T follicular helper cell (primary cell): ENCODE measurements at places on chromosomes 16 and 17.

DNA sequence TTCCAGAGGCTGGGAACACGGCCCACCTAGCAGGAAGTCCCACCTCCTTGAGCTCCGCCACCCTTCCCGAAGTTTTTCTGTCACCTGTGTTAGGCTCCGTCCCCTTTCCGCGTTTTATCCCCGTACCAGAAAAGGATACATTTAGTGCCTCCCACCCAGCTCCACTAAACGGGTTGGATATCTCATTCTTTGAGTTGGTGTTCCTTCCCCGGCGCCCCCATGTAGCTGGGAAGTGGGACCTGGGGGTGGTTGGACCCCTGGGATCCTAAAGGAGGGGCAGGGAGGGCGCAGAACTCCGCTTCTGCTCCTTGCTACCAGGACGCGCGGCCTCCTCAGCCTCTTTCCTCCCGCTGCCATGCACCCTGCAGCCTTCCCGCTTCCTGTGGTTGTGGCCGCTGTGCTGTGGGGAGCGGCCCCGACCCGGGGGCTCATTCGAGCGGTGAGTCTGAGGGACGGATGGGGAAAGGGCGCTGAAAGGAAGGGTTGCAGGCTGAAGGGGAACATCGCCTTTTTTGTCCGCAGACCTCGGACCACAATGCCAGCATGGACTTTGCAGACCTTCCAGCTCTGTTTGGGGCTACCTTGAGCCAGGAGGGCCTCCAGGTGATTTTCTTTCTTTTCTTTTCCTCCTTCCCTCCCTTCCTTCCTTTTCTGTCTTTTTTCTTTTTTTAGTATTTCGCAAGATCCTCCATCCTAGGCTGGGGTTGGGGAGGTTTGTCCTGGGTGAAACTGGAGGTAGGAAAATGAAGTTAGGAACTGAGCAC lies 669 bp downstream of the RNF167 start:
- DNase-seq: peak; percentile 22

DNA sequence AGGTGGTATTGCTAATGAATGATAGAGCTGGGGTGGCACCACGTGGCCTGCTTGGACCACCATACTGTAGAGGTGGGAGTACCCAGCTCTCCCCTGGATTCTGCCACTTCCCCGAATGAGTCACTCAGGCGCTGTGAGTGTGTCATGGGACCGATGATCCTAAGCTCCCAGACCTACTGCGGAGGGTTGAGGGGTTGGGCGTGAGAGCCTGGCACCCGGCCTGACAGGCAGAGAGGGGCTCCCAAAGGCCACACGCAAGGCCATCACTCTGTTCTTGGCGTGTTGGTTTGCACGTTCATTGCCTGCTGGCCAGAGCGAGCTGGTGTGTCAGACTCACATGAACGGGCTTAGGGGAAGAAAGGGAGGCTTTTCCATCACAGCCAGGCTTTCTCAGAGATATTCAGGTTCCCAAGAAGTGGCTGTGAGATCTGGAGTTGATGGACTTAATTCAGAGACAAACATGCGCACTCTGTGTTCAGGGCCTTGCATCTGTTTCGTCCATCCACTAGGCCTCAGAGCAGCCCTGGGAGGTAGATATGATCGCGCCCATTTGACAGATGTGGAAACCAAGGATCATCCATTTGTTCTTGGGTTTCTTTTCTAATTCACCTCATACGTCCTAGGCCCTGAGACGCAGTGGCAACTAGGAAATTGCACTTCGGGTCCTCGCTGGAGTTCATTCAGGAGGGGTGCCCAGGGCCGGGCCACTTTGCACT lies 41.4 kb downstream of the CMIP start:
- no peak for DNase-seq

- DNase-seq: no peak
These were observed 15.6 kb downstream of the ZNF469 start for GRCh38 chr16:88398170-88398873.

DNA sequence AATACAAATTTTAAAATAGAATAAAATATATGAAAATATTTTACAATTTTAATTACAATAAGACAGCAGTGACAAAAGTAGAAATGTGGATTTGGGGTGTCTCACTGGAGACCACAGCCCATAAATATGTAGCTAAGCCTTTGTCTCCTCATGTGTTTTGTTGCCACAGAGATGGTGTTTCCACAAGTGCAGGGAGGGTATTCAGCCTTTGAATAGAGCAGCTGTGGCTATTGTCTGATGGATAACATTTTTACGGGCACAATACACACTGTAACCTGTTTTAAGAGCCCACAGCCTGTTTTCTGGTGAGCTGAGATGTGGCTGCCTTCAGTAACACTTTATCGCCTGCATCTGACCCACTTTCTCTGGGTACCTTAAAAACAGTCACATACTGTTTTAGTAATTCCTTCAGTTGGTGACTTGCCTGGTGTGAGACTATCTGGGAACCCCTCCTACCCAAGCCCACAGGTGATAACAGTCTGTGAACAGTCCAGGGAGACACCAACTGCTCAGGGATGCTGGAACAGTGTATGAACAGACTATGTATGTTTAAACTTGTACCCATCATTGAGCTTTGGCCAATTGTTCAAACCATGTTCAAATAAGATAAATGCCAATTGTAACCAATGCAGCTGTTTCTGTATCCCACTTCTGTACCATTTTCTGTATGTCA lies 7.8 kb upstream of the AHSP start:
- no peak for DNase-seq

DNA sequence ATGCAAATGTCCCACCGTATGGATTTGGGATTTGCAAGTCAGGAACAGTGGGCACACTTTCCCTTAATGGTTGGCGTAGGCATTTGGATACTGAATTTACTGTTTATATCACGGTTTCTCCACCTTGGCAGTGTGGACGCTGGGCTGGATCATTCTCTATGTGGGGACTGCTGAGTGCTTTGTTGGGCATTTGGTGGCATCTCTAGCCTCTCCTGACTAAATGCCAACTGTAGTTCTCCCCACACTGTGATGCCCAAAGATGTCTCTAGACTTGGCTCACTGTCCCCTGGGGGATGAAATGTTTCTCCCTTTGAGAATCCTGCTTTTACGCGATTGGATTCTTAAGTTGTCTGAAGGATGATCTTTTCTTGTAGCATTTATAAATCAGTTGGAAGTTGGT lies 49.0 kb downstream of the RBFOX1 start:
- no peak for DNase-seq

- DNase-seq: no peak
These were observed 122.6 kb upstream of the HS3ST2 start for GRCh38 chr16:22691335-22691734.

GRCh38 chr17:78038748-78039288 lies 80.3 kb downstream of the TNRC6C start:
- no peak for DNase-seq

- DNase-seq: no peak
These were observed 25.6 kb upstream of the TAC4 start for GRCh38 chr17:49873466-49873865.

DNA sequence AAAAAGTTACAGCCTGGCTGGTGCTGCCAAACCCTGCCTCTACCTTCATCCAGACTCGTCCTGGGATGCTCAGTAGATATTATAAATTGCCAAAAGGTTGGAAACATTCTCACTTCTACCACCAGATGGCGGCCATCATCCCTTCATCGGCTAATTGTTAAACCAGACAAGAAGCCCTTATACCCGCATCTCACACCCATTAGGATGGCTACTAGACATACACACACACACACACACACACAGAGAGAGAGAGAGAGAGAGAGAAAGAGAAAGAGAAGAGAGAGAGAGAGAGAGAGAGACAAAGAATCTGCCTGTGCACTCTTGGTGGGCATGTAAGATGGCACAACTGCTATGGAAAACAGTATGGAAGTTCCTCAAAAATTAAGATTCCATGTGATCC lies 15.0 kb upstream of the SCIMP start:
- DNase-seq: peak; percentile 47

- no peak for DNase-seq
These were observed 110.5 kb downstream of the RBFOX1 start for GRCh38 chr16:7443142-7443541.

DNA sequence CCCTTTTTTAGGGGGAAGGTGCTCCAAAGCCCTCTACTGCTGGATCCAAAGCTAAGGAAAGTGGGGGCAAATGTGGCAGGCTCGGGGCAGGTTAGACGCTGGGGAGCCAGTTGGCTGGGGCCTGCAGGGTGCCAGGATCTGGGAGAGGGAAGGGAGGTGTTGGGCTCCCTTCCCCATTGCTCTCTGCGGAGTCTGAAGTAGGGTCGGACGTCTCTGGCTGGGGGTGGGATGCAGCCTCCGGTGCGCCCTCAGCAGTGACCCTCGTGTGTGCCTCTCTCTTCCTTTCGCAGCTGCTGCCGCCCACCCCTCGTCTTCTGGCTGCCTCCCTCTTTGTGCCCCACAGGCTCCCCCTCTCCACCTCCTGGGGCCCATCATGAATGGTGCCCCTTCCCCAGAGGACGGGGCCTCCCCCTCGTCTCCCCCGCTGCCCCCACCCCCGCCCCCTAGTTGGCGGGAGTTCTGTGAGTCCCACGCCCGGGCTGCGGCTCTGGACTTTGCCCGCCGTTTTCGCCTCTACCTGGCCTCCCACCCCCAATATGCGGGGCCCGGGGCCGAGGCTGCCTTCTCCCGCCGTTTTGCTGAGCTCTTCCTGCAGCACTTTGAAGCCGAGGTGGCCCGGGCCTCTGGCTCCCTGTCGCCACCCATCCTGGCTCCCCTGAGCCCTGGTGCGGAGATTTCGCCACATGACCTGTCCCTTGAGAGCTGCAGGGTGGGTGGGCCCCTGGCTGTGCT lies 2.2 kb downstream of the SH2B1 start:
- no peak for DNase-seq

DNA sequence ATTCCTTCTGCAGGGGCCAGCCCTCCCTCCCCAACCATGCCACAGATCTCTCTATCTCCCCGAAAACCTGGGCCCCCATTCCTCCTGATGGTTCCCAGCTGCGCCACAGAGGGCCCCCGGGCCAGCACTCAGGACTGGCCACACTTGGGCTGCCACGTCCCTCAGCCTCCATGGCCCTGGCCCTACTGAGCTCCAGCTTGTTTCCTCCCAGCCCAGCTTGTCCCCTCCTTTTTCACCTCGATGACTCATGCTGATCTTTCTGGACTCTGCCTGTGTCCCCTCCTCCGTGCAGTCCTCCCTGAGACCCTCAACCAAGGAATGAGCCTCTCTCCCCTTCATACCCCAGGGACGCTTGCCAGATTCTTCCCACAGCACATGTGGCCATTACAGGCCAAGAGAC lies 10.9 kb upstream of the FAM83G start:
- no peak for DNase-seq

- no peak for DNase-seq
These were observed 5.2 kb downstream of the SSH2 start for GRCh38 chr17:29924786-29925185.

DNA sequence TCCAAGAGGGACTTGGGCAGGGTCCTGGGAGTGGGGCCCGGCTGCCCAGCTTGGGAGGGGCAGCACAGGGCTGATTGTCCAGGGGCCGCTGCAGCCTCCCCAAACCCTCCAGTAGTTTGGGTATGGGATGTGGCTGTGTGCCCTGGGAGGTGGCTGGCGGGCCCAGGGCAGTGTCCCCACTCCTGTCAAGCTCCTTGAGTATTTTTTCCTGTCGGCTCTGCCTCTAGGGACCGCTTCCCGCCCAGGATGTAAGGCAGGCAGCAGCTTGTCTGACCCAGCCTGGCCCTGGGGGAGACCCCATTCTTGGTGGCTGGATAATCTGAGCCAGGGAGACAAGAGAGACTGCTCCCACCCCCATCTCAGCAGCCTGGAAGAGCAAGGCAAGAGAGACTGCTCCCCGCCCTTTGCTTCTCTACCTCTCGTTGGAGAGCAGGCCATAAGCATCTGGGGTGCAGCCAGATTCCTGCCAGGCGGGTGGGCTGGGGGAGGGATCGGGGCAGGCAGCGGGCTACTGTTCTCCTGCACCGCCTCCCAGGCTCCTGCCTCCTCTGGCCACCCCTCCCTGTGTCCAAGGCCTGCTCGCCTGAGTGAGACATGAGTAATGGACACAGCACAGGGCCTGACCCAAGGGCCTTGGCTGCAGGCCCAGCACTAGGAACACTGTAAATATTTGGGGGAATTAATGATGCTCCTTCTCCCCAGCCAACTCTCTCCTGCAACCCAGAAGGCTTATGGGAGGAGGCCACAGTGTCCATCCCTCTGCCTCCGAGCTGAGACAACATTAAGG lies 18.4 kb upstream of the ITGA3 start:
- no peak for DNase-seq

DNA sequence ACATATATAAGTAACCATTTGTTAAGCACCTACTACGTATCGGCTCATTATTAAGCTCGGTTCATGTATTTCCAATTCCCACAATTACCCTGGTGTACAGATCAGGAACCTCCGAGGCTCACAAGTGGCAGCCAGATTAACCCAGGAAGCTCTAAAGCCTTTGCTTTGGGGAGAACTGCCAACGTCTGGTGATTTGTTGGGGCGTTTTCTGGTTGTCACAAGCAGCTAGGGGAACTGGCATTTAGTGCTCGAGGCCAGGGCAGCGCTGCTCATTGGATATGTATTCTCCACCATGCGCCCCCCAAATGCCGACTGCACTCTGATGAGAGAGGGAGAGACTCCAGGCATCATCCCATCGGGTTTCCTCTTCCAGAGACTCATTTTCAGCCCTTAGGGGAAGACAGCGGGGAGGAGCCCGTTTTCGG lies 541 bp downstream of the ZNF18 start:
- peak; percentile 6 for DNase-seq

DNA sequence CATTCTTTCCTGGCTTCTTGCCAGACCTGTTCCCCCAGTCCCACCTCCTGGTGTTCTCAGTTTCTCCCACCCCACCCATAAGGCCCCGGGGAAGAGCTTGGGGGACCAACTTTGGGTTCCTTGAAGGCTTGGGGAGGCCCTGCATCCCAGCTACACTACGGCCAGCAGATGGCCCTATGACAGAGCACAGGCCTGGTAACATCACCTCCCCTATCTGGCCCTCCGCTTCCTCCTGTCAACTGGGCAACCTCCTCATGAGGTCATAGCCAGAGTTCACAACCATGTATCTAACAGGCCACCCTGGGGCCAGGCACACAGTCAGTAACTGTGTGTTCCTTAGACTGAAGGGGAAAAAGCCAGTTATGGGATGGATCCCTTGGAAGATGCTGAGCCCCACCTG lies 31.4 kb downstream of the MYO15A start:
- DNase-seq: no peak

- DNase-seq: no peak
These were observed 4.7 kb upstream of the CMTR2 start for GRCh38 chr16:71293919-71294318.
